ENCODE measurements at places on chromosomes 2 and 18.

DNA sequence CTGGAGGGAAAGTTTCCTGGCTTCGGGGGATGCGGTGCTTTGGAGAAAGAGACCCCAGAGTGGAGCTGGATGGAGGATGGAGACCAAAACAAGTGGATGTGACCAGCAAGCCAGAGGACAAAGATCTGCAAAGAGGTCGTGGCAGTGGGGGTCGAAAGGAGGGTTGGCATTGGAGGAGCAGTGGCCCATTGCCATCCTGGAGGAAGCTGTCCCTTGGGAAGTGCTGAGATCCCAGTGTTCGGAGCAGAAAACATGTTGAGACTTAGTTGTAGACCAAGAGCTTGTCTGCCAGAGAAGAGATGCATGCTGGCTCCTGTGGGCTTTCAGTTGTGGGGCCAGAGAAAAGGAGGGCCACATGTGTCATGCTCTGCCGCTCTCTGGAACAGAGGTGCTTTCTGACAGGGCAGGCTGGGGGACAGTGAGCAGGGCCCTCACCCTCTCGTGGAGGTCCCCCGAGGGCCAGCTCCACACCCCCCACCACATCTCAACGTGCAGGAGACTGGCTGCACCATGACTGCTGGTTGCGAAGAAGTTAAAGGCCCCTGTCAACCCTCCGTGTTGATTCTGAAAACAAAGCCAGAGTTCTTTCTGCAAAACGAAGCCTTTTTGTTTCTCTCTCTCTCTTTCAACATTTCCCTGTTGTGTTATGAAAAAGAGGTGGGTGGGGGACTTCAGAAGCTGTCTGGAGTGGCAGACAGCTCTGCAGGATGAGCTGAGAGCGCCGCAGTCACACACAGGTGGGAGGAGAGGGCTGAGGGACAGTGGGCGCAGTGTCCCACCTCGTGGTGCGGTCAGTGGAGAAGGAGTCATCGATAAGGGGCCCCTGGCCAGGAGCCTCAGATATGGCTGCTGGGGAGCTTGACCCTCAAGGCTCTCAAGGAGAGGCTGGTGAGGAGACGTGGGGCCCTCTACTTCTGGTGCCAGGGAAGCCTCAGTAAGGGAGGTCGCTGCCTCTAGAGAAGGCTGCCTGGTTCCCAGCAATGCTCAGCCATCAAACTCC, 77.6 kb upstream of the BCL2L11 start:
- no peak for DNase-seq

DNA sequence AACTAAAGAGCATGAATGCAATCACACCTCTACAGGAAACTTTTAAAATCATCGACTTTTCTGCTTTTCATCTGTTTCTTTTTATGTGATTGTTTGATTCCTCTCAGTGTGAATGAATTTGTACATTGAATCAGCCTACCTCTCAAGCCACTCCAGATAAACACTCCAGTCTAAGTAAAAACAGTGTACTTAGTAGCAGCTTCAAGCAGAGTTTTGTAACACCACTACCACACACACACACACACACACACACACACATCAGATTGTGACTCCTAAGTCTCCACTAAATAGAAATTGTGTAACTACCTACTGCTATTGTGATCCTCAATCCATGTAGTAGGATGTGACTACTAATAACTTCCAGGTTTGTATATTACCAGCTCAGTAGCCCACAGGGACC, 65.3 kb upstream of the EPB41L5 start:
- DNase-seq: no peak

DNA sequence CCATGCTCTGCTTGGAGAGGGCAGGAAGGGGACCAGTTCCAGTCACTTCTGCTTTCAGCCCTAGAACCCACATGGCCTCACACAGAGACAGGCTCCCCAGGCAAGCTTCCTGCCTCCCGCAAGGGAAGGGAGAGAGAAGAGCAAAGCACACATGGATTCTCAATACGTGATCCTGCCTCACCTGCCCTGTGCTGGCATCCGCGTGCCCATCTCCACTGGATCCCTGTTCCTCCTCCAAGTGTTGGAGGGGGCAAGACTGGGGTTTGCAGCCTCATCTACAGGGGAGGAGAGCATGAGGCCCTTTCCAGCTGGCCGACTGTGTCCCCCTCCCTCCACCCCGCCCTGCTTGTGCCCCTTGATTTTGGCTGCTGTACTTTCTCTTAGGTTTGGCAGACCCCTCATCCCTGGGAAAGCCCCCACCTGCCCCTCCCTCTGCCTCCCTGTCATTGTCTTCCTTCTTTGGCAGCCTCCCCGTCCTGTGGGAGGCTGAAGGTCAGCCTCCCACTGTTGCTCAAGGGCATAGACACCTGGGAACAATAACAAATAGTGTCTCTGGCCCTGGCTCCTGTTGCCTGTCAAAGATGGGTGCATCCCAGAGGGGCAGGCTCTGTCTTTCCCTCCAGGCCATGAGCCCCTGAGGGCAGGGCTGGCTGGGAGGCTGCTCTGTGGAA, 22.7 kb downstream of the KCNF1 start:
- DNase-seq: no peak

GRCh38 chr2:201233812-201234662, 26.3 kb upstream of the CASP8 start:
- DNase-seq: no peak

GRCh38 chr2:208254118-208254870, 577 bp downstream of the IDH1 start:
- peak; percentile 57 for DNase-seq

DNA sequence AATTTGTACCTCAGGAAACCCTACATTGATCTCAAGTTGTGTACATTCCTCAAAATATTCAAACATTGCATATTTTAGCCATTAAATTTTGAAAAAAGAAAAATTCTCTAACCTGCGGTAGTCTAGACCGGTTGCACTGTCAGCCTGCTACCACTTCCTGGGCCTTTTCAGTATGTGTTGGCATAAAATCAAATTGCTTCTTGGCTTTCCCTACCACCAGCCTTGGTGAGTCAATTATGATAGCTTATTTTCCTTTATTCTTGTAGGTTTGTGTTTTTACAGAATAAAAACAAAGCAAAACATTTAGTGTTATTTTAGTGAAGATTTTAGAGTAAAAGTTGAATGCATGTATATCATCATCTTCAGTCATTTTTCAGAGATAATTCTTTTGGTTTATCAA, 61.2 kb downstream of the FAM171B start:
- DNase-seq: no peak

All from stimulated activated CD4-positive, alpha-beta T cell treated with anti-CD3 and anti-CD28 coated beads, TNF-alpha, amount 100 ng/mL, for 4 hours (primary cell).